ENCODE measurements at places on chromosomes 6 and 20.
A peak's percentile ranks its signal among the peaks of the same experiment; 100 is the strongest.

- no peak for DNase-seq
These were observed 113.4 kb downstream of the PSMB1 start for GRCh38 chr6:170439366-170440361.

DNA sequence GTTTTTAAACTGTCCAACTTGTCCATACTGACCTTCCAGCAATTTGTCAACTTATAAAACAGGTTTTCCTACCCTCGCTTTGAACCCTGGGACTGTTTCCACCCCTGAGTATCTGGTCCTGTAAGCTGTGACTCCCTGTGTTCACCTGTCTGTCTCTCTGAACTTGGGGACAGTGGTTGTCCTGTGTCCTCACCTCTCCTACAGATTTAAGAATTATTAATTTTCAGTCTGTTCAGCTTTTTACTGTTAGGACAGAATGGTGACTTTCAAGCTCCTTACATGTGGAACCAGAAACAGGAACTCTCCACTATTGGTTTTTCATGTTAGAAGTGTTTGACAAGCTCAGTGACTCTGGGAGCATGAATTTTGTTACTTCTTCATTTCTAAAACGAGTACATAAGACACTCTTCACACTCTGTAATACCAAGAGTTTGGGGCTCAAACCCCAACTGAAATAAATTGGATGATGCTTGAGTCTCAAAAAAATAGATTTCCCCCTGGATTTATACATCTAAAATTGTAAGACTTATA, 713.9 kb downstream of the COL12A1 start:
- DNase-seq, result no peak

DNA sequence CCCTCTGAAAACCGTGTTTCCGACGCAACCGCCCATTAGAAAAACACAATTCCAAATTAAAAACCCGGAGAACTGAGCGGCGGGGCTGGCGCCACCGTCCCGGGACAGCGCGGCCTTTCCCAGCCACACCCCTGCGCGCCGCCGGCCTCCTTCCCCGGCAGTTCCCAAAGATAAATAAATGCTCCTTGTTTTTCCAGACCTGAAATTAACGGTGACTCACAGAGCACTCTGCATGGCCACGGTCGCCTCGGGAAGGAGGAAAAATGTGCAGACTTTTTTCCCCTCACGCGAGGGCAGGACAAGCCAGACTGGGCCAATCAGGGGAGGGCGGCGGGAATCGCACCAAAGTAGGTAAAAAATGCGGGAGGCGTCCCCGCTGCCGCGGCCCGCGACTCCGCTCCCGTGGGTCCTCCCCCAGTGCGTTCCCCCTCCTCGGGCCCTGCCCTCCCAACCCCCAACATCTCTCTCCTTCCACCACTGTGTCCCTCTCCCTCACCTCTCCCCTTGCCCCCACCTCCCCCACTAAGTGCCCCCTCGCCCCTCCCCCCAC, 828 bp upstream of the DSTN start:
- DNase-seq, result no peak

DNA sequence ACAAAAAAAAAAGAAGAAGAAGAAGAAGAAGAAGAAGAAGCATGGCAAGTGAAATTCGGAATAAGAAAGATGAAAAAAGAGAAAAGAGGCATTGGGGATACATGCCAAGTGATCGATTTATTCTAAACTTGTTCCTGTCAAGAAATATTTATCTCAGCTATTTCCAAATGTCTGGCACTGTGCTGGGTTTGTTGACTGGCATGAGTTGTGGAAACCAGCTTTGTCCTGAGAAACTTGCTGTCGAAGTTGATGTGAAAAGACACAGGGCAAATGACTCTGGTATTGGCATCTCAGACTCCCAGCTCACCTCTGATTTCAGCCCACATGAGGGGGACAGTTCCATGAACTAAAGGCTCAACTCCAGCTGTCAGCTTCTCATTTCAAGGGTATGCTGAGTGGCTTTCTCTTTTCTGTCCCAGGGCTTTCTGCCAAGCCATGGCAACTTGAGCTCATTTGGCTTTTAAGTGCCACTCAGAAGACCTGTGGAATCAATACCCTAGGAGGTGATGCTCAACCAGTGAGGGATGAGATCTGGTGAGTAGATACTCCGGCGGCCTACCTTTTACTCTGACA, 253.3 kb upstream of the JAG1 start:
- DNase-seq, result no peak

- DNase-seq, result no peak
These were observed 25.9 kb upstream of the FOXQ1 start for GRCh38 chr6:1285956-1286355.

GRCh38 chr6:155352811-155353210, 38.5 kb upstream of the TFB1M start:
- DNase-seq, result no peak

DNA sequence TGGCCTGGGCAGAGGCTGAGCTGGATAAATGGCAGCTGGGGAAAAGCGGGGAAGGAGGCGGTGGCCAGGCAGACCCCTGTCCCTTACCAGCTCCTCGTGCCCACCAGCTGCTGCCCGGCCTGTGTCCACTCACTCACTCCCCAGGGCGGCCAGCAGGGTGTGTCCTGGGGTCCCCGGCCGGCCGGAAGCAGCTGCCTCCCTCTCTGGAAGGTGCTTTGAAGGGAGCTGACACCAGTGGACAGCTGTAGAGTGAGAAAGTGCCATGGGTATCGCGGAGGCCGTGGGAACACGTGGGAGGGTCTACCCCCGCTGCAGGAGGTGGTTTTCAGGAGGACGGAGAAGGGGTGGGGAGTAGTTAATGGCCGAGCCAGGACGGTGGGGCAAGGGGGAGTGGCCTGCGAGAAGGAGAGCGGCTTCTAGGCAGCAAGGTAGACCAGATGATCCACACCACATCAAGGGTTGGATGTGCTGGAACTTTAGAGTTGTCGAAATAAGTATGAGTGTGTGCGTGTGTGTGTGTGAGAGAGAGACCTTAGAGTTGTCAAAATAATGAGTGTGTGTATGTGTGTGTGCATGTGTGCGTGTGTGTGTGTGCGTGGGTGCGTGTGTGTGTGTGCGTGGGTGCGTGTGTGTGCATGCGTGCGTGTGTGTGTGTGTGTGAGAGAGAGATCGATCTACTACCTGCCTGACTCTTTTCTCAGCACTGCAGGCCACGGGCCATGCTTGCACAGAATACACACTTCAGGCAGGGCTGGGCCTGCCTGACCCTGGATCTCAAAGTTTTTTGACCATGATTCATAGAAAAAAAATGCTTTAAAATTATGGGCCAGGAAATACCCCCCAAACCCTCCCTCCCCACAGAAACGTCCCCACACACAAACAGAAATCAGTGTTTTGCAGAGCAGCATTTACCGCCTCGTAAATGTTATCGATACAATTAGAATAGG, 43.9 kb downstream of the CDH4 start:
- no peak for DNase-seq

GRCh38 chr6:9139746-9140145, 704.4 kb upstream of the SLC35B3 start:
- DNase-seq, result no peak

DNA sequence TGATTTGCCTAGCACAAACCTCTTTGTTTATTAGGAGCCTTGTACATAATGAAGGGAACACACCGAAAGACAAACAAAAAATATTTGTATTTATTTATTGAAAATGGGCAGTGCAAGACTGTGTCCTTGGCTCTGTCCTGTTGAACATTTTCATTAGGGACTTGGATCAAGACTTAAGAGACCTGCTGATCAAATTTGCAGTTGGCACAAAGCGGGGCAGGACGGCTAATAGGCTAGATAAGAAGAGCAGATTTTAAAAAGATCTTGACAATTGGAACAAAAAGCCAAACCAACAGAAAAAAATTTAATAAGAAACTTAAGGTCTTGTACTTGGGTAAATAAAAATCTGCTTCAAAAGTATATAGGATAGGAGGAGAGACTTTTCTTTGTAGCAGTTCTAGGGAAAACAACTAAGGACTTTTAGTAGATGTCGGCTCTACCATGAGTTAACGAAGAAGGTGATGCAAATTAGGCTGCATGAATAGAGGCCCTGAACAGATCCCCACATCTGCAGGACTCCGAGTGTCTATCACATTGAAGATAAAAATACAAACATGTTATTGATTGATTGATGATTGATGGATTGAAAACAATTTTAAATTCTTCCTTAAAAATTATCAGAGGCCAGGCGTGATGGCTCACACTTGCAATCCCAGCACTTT, 124.1 kb upstream of the SPACA1 start:
- no peak for DNase-seq

DNA sequence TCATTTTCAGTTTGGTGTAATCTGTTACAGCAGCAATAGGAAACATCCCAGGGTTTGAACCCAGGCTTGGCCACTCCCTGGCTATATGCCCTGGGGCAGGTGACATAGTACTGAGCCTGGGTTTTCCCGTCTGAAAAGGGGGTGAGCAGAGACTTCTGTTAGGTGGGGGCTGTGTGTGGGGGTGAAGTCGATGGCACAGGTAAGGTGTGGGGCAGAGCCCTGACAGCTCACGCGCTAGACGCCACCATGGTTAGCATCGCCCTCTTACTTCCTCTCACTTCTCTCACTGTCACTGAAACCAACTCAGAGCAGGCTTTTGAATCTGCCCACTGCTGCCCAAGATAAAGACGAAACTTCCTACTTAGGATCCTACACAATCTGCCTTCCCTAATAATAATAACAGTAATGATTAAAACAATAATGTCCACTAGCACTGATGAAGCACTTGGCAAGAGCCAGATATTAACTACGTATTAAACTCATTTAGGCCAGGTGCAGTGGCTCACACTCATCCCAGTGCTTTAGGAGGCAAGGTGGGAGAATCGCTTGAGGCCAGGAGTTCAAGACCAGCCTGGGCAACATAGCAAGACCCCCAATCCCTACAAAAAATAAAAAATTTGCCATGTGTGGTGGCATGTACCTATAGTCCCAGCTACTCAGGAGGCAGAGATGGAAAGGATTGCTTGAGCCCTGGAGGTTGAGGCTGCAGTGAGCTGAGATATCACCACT, 117.9 kb upstream of the PTPN1 start:
- no peak for DNase-seq

GRCh38 chr6:73058736-73059135, 166.6 kb downstream of the KHDC1L start:
- DNase-seq, result no peak

DNA sequence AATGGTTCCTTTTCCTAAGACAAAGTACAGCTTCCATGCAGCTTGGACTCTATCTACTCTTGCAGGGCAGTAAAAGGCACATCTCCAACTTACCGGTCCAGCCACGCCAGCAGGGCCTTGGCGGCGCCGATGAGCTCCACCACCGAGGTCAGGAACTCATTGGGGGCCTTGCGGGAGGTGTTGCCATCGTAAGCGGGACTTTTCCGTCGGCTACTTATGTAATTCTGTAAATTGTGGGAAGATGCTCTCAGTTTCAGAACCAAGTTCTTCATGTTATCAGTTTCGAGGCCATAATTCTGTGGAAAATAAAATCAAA, 68.5 kb downstream of the CNKSR3 start:
- no peak for DNase-seq

DNA sequence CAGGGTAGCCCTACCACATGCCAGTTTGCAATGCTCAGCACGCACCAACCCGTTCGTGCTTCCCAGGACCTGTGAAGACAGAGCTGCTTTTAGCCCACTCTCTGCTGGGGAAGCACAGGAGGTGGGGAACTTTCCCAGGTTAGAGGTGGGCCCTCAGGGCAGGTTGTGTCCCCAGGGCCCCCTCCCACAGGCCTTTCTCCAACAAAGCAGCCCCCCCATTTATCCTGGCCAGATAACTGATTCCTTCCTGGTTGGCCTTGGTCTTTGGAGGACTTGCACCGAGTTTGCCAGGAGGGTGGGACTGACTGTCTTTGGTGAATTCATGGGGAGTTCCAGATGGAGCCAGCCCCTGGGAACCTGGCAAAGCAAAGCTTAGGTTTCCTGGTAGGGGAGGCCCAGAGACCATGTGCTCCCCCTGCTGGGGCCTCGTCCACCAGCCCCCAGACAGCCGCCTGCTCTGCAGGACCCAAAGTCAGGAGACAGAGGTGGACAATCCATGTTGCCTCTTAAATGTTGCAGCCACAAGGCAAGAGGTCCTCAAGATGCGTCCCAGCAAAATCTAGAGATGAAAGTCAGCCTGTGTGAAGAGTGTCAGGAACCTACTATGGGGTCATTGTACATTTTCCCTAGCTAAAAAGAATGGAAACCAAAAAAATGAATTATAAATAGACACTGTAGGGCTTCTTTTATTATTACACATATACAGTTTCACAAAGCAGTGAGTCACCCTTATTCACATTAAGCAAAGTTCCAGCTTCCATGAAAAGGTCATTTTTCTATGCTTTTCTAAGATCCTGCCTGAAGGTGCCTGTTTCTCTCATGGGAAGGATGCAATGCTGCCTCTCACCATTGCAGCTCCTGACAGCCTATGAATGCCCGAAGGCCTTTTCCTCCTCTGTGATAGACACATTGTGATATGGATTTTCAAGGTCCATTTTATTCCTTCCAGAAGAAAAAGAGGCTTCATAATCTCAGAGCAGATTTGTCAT, 497.8 kb downstream of the PREX1 start:
- DNase-seq, result peak; percentile 13

GRCh38 chr6:169568314-169569087, 133.3 kb downstream of the WDR27 start:
- DNase-seq, result no peak

DNA sequence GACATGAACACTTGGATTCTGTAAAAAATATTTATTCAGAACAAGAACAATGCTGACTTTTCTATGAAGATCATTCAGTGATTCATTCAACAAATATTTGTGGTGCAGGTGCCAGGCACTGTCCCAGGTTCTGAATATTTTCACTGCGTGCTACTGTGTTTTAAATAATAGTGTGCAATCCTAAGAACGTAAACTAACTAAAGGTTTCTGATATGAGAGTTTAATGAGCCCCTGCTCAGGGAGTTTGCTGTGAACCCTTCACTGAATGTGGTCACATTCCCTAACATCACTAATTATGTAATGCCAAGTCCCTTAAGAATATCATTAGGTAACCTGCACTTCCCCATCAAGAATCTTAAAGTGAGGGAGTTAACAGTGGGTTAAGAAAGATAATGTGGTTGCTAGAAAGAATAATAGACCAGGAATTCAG, 1.7 kb upstream of the TMEM170B start:
- no peak for DNase-seq

- DNase-seq, result no peak
These were observed 169.3 kb upstream of the BTBD3 start for GRCh38 chr20:11748436-11748835.

DNA sequence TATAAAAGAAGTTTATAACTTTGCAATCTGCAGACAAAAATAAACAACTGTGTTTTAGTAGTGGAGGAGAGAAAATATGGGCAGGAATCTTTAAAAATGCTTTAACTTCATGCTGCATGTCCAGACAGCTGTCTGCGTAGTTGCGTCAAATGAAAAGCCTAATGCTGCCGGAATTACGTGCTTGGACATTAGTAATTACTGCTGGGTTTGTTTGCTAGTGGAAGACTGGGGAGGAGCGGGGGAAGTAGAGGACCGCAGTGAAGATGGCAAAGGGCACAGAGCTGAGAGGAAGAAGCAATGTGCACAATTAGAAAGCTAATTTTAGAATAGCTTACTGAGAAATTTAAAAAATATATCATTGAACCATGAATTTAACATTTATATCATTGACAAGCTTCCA, 2.4 kb downstream of the SNAP25 start:
- no peak for DNase-seq

- DNase-seq, result no peak
These were observed 46.9 kb upstream of the POPDC3 start for GRCh38 chr6:105226598-105227294.
